ENCODE measurements at places on chromosomes 3 and 15.

GRCh38 chr3:9721015-9721699, 10.4 kb upstream of the BRPF1 start:
- peak; percentile 20 for DNase-seq

GRCh38 chr3:9978710-9979305, 7.8 kb downstream of the EMC3 start:
- no peak for DNase-seq

DNA sequence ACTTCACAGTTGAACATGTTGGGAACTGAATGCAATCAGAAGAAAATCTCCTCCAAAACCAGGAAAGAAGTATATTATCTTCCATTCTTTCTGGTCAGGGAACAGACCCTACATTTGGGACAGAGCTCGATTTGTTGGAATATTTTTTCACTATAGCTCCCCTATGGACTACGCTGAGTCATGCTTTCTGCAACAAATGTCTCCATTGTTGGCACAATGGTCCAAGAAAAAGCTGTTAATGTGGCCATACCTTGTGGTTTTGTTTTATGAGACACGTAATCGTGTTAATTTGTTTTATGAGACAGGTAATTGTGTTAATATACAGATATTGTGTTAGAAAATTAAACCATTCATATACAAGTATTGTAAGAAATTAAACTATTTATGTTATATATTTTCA, 101.4 kb downstream of the TGFBR2 start:
- no peak for DNase-seq

GRCh38 chr15:92914768-92915221, 14.7 kb downstream of the CHD2 start:
- peak; percentile 46 for DNase-seq

DNA sequence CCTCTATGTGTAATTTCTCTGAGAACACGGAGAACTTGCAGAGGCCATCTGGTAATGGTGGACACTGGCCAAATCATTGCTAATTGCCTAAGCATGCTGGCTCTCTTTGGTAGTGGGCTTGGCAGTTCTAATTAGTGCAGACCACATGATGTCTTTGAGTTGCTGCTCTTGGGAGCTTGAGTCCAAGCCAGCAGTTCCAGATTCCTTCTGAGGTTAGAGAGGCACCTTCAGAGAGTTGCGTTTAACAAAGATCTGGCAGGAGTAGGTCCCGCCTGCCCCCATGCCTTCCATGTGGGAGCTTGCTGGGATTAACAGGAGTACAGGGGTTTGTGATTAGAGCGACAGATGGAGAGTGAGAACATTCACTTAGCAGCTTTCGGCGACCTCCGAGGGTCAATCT, 449.0 kb upstream of the LMCD1 start:
- no peak for DNase-seq

DNA sequence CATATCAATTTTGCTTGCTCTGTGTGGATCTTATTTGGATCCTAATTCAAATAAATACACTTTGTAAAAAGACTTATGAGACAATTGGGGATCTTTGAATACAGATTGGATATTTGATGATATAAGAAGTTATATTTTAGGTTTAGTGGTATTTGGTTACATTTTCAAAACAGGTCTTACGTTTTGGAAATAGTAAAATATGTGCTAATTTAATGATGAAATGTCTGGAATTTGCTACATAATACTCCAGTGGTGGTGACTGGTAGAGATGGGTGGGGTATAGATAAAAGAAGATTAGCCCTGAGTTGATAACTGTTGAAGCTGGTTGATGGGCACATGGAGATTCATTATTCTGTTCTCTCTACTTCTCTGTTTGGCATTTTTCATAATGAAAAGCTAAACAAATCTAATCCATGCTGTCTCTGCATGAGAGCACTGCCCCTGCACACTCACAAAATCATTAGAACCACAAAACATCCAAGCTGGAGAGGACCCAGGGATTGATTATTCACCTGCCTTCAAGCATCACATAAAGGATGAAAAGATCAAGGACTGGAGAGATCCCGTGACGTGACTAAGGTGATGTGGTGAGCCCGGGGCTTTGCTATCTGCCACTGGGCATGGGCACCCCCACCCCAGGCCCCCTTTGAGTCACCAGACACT, 58.9 kb downstream of the TLE3 start:
- peak; percentile 48 for DNase-seq

DNA sequence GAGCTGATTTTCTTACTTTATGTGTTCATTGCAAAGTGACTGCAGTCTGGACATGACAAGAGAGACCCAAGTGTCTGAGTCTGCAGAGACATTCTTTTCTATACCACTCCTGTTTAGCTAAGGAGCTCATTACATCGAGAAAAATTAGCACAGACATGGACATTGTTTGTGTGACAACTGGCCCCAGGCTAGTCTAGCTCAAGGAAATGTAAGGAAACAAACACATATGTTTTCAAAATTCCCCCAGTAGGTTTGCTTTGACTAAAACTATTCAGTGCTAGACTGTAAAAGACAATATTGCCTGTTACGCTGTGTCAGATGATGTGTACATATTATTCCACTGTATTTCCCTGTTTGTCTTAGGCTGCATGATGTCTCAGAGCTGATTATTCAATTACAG, 40.9 kb downstream of the TPRG1 start:
- DNase-seq = no peak

DNA sequence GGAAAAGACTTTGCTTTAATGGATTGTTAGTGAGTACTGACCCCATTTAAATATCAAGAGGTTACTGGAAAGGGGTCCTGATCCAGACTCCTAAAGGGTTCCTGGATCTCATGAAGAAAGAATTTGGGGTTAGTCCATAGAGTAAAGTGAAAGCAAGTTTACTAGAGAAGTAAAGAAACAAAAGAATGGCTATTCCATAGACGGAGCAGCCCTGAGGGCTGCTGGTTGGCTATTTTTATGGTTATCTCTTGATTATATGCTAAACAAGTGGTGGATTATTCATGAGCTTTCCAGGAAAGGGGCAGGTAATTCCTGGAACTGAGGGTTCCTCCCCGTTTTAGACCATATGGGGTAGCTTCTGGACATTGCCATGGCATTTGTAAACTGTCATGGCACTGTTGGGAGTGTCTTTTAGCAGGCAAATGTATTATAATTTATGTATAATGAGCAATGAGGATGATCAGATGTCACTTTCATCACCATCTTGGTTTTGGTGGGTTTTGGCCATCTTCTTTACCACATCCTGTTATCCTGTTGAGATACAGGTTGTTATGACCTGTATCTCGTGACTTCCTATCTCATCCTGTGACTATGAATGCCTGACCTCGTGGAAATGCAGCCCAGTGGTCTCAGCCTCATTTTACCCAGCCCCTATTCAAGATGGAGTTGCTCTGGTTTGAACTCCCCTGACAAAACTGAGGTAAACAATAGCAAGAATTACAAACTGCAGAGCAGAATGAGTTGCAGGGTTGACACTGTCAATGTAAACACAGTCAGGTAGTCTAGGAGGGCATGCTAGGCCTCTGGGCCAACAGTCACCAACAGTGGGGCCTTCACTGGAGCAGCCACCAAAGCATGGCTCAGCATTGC, 10.3 kb upstream of the GPR160 start:
- no peak for DNase-seq
